ENCODE measurements at places on chromosomes 11 and 22.

DNA sequence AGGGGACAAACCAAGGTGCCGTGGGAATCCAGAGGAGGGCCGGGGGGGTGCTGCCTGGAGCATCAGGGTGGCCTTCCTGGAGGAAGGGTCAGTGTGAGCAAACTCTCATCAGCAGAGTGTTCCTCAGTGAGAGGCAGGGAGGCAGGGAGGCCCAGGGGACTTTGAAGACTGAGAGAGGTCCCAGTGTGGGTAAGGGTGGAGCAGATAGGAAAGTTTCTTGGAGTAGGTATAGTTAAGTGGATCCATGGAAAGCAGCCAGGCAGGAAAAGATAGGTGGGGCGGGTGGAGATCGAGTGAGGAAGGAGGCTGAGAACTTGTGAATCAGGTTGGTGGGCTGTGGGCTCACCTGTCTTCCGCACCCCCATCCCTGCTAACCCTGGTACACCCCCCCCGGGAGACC, 9.3 kb downstream of the UPK3A start:
- H3K4me3 ChIP-seq, result no peak overlapping the region
- H3K27ac ChIP-seq, result no peak overlapping the region
- H3K36me3 ChIP-seq, result no peaks in the 10 kb centered on the region
- H3K4me1 ChIP-seq, result peaks cover 35% of the 10 kb centered on the region
- peaks cover 4% of the 10 kb centered on the region for H3K27me3 ChIP-seq

GRCh38 chr11:117199916-117200812, 994 bp downstream of the TAGLN start:
- no peak overlapping the region for H3K4me3 ChIP-seq
- DNase-seq, result no peak
- H3K27ac ChIP-seq, result peak overlapping the region; percentile 15
- peaks cover 17% of the 10 kb centered on the region for H3K36me3 ChIP-seq
- H3K27me3 ChIP-seq, result no peaks in the 10 kb centered on the region

- no peaks in the 10 kb centered on the region for H3K36me3 ChIP-seq
- H3K27ac ChIP-seq, result no peak overlapping the region
- H3K4me1 ChIP-seq, result no peaks in the 10 kb centered on the region
- no peak for DNase-seq
These were observed 236.3 kb upstream of the SORL1-AS1 start for GRCh38 chr11:121688860-121689614.

GRCh38 chr22:22076361-22076760, 93.8 kb upstream of the TOP3B start:
- no peaks in the 10 kb centered on the region for H3K4me1 ChIP-seq
- DNase-seq, result no peak
- no peaks in the 10 kb centered on the region for H3K36me3 ChIP-seq
- peaks cover 40% of the 10 kb centered on the region for H3K27me3 ChIP-seq

- H3K27ac ChIP-seq, result no peak overlapping the region
- H3K4me1 ChIP-seq, result peaks cover 7% of the 10 kb centered on the region
- no peak overlapping the region for H3K4me3 ChIP-seq
- peaks cover 51% of the 10 kb centered on the region for H3K27me3 ChIP-seq
- no peaks in the 10 kb centered on the region for H3K36me3 ChIP-seq
These were observed 9.5 kb upstream of the LTO1 start for GRCh38 chr11:69684651-69685050.

- no peak for DNase-seq
- no peaks in the 10 kb centered on the region for H3K4me1 ChIP-seq
- H3K27me3 ChIP-seq, result peaks cover 21% of the 10 kb centered on the region
- H3K36me3 ChIP-seq, result no peaks in the 10 kb centered on the region
- H3K4me3 ChIP-seq, result no peak overlapping the region
- no peak overlapping the region for H3K27ac ChIP-seq
These were observed 47.4 kb downstream of the CHST1 start for GRCh38 chr11:45617871-45618601.

DNA sequence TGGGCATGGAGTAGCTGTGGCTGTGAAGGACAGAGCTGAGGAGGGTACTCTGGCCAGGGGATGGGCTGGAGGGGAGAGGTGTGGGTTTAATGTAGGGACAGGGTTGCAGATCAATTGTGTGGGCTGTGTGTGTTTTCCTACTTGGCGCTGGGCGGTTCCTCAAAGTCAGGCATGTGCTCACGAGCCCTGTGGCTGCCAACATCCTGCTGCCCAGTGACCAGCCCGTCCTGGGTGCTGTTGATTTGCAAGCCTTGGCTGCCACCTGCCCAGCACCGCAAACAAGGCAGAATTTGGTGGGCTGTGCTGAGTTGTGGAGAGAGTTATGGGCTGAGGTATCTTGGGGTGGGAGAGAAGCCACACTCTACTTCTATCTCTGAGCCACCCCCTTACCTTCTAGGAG, 69.2 kb downstream of the SCN3B start:
- H3K27me3 ChIP-seq, result no peaks in the 10 kb centered on the region
- no peak for DNase-seq
- H3K4me3 ChIP-seq, result no peak overlapping the region
- H3K4me1 ChIP-seq, result peaks cover 8% of the 10 kb centered on the region

DNA sequence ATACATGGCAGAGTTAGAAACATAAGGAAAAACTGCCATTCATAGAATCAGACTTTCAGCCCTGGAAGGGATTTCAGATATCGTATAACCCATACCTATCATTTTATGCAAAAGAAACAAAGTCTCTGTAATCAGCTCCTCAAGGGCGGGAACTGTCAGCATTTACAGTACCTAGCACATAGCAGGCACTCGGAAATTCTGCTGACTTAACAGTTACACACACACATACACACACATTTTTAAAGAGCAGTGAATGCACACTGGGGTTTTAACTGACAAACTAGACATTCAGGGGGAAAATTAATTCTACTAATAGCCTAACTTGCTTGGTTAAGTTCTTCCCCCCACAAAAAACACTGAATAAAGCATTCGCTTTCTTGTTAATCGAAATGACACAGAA, 8.7 kb downstream of the GNG3 start:
- H3K36me3 ChIP-seq, result peaks cover 82% of the 10 kb centered on the region
- no peaks in the 10 kb centered on the region for H3K27me3 ChIP-seq
- no peak overlapping the region for H3K27ac ChIP-seq
- peaks cover 74% of the 10 kb centered on the region for H3K4me1 ChIP-seq
- no peak overlapping the region for H3K4me3 ChIP-seq

DNA sequence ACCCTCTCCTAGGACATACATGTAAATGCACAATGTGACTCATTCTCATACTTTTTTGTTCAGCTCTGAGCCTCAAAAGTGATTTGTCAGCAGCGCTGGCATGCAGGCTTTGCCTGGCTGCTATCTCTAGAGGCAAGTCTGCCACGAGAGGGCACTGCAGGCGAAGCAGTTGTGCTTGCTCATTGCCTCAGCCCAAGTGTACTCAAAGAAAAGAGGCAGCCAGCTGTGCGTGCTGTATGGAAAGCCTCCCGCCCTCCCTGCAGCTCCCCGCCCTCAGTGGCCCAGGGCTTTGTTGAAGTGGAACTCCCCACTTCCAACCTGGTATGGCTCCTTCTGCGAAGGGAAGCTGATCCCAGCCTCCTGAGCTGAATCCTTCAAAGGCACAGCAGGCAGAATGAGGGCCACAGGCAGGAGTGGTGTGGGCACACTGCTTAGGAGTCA, 16.3 kb downstream of the SDHAF2 start:
- no peak overlapping the region for H3K27ac ChIP-seq
- peaks cover 58% of the 10 kb centered on the region for H3K36me3 ChIP-seq
- H3K27me3 ChIP-seq, result no peaks in the 10 kb centered on the region
- DNase-seq, result peak; percentile 88
- H3K4me3 ChIP-seq, result no peak overlapping the region

GRCh38 chr11:33329705-33330329, 72.6 kb downstream of the HIPK3 start:
- no peaks in the 10 kb centered on the region for H3K27me3 ChIP-seq
- DNase-seq, result peak; percentile 59
- no peaks in the 10 kb centered on the region for H3K4me1 ChIP-seq
- H3K4me3 ChIP-seq, result no peak overlapping the region
- H3K27ac ChIP-seq, result no peak overlapping the region

GRCh38 chr11:8063324-8063723, 17.7 kb upstream of the TUB start:
- H3K36me3 ChIP-seq, result no peaks in the 10 kb centered on the region
- peaks cover 9% of the 10 kb centered on the region for H3K27me3 ChIP-seq
- no peak for DNase-seq
- H3K4me3 ChIP-seq, result no peak overlapping the region

GRCh38 chr11:10600570-10601248, 32.2 kb upstream of the LYVE1 start:
- H3K4me3 ChIP-seq, result no peak overlapping the region
- H3K4me1 ChIP-seq, result peaks cover 7% of the 10 kb centered on the region
- no peak overlapping the region for H3K27ac ChIP-seq
- DNase-seq, result no peak
- H3K27me3 ChIP-seq, result no peaks in the 10 kb centered on the region
- no peaks in the 10 kb centered on the region for H3K36me3 ChIP-seq

GRCh38 chr11:126061707-126062678, 673 bp downstream of the CDON start:
- H3K36me3 ChIP-seq, result no peaks in the 10 kb centered on the region
- peaks cover 10% of the 10 kb centered on the region for H3K4me1 ChIP-seq
- H3K4me3 ChIP-seq, result peak overlapping the region; percentile 77

DNA sequence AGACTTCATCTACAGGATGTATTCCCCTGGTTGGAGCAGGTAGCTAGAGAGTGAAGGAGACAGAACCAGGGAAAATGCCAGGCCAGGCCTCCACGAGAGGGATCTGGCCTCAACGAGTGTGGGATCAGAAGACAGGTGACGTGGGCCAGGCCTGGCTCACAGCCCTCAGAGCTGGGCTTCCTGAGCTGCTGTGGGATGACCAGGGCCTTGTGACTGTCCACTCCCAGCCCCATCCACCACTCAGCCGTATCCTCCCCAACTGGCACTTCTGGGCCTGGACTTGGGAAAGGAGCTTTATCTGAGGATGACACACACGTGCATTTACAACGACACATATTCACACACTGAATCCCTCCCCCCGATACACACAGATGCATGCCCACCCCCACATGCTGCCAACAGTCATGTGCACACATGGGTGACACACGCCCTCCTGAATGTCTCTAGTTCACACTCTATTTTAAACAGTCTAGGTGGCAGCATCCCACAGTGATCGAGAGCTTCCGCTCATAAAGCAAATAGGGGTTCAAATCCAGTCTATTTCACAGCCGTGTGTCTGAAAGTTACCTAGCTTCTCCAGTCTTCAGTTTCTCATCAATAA, 93.1 kb downstream of the TP53I11 start:
- DNase-seq, result no peak
- H3K27me3 ChIP-seq, result peaks cover 47% of the 10 kb centered on the region
- peaks cover 20% of the 10 kb centered on the region for H3K4me1 ChIP-seq
- no peak overlapping the region for H3K27ac ChIP-seq

DNA sequence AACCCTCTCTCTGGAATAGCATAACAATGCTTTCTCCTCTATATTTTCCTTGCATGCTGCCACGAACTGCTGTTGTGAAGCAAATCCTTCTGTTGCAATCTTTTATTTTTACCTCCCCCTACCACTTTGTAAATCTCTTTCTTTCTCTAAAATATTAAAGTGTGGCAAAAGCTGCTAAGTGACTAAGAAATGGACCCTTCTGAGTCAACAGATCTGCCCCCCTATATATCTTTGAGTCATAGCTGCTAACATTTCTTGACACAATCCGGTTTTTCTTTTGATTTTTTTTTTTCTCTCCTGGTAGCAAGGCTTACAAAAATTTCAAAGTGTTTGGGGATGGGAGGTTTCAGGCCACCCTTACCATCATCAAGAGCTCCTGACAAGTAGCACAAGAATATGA, 39.0 kb upstream of the KIRREL3 start:
- no peaks in the 10 kb centered on the region for H3K36me3 ChIP-seq
- DNase-seq, result no peak
- no peaks in the 10 kb centered on the region for H3K4me1 ChIP-seq
- H3K4me3 ChIP-seq, result no peak overlapping the region

DNA sequence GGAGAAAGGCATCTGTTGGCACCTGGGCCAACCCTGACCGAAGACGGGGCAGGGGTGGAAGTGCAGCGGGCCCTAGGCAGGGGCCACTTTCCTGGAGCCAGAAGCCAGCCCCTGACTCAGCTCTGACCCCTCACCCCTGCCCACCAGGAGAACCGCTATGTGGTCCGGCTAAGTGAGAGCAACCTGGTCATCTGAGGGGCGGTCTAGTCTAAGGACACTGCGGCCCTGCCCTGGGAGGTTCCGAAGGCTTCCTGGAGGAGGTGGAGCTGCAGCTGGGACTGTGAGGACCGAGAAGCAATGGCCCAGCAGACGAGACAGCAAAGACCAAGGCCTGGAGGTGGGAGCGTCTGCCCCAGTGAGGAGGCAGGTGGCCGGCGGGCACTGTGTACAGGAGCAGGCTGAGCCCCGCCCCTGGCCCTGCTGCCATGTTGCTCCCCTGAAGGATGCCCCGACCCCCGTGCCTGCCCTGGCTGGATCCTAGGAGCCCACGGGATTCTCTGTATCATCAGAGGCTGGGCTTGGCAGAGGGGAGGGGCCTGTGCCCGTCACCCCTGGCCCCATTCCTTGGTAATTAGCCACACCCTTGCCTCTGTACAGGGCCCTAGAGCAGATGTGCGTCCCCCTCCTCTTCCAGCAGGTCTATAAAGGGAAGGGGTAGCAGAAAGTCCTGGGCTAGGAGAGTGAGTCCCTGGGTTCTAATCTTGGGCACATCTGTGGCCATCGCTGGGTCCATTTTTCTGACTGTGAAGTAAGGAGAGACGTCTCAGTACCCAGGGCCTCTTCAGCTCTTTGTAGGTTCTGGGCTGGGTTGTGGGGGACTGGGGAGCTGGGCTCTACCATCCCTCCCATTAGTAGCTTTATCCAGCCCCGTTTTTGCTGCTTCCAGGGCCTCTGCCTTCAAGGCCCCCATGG, 19.4 kb downstream of the RELT start:
- no peak for DNase-seq
- peaks cover 15% of the 10 kb centered on the region for H3K36me3 ChIP-seq
- H3K4me3 ChIP-seq, result no peak overlapping the region
- no peak overlapping the region for H3K27ac ChIP-seq
- no peaks in the 10 kb centered on the region for H3K4me1 ChIP-seq
- H3K27me3 ChIP-seq, result no peaks in the 10 kb centered on the region

GRCh38 chr22:21707677-21708076, 27.9 kb downstream of the YPEL1 start:
- H3K4me1 ChIP-seq, result peaks cover 2% of the 10 kb centered on the region
- no peak overlapping the region for H3K4me3 ChIP-seq
- no peaks in the 10 kb centered on the region for H3K27me3 ChIP-seq
- no peak for DNase-seq
- no peak overlapping the region for H3K27ac ChIP-seq
- H3K36me3 ChIP-seq, result no peaks in the 10 kb centered on the region

DNA sequence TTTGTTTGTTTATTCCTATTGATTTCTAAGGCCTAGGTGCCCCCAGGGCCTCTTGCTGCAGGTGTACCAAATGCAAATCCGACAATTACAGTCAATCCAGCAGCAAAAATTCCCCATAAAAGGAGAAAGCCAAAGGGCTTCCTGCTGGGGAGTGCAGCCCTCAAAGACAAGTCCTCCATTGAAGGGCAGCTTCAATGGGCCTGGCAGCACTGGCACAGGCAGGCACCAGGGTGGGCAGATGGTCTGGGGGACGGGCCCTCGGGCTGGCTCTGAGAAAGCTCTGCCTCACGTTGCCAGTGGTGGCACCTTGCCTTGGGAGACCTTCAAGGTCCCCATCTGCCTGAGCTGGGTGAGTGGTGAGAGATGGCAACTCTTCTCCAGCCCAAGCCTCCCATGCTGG, 128.0 kb downstream of the DSCAML1 start:
- no peaks in the 10 kb centered on the region for H3K4me1 ChIP-seq
- no peak overlapping the region for H3K4me3 ChIP-seq
- DNase-seq, result no peak
